ENCODE measurements at places on chromosomes 3 and 15. TPM values are rescaled to one million over a fixed set of nuclear protein-coding genes. Genes with fewer than 3 reads are reported as not detected.

- DNase-seq = no peak
Observed at GRCh38 chr3:64668582-64669510, 19.0 kb downstream of the ADAMTS9 start.

- DNase-seq = no peak
Observed at GRCh38 chr3:12825156-12825555, 16.2 kb downstream of the RPL32 start.

The SLC28A1 gene
- not detected for total RNA-seq

DNA sequence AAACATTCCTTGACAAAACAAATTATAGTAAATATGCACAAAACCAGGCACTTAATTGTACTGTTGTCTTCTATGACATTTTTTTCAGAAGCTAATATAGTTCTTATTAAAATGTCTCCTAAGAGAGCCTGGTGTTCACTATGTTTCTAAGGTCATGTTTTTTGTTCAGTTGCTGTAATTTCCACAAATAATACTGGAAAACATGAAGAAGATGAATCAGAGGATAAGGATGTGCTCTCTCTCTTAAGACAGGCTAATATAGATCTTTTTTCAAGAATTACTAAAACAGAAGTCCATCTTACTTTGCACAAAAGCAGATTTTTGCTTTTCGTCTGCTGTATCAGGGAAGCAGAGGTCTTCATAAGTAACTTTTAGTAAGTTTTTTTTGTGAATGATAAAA lies 823.0 kb upstream of the NECTIN3 start:
- no peak for DNase-seq

- DNase-seq = peak; percentile 26
Observed at GRCh38 chr3:123449997-123450604, 1.2 kb upstream of the ADCY5 start.

The GP5 gene
- 0.18 TPM for total RNA-seq

The SH2D7 gene
- not detected for total RNA-seq

DNA sequence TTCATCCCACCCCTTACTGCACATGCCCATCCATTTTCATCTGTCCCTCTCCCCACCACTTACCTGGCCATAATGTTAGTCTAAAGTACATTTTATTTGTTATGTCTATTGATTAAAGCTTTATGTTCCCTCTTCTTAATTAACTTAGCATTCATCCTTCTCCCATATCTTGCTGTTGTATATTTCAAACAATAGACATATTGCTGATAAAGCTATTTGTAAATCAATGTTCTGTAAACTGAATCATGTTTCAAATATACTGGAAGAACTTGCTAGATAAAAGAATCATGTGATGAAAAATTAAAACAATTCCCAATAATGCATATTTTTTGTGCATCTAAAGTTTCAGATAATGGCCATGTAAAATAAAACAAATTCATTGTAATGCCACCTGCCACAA lies 249.2 kb downstream of the IGSF11 start:
- DNase-seq = no peak

DNA sequence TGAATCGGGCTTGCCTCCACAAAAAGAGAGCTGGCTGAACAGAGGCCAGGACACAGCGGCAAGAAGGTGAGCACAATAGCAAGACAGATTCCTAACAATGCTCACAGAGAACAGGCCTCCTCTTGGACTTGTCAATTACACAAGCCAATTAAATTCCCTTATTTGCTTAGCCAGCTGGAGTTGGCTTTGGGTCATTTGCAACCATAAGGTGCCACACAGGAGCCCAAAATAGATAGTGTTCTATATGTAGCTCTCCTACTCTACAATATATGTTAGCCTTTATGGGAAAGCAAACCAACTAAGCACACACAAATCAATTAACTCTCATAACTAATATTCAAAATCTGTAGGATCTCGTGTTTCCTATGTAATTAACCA lies 335.6 kb downstream of the FOXP1 start:
- no peak for DNase-seq

GRCh38 chr3:127487196-127487595 lies 103.3 kb downstream of the TPRA1 start:
- no peak for DNase-seq

The CCNB2 gene
- total RNA-seq = 40.9 TPM

GRCh38 chr3:141710888-141711616 lies 27.0 kb upstream of the RNF7 start:
- DNase-seq = no peak

Measured in progenitor cell of endocrine pancreas (in vitro differentiated cells).